ENCODE measurements at places on chromosomes 4 and X.

DNA sequence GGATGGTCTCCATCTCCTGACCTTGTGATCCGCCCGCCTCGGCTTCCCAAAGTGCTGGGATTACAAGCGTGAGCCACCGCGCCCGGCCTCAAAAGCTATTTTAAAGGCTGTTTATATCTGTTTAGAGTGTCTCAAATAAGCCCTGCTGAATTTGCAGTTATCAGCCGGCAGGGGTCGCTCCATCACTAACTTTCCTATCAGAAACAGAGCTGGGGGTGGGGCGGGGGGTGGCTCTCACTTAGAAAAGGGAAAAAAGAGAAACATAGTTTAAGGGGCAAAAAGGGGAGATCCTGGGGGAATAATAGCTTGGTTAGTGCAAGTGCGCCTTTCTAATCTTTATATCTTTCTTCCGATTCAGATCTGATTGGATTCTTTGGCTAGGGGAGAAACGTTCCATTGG lies 450.7 kb downstream of the UBE2NL start:
- no peak for DNase-seq

GRCh38 chrX:133923113-133923512 lies 62.3 kb downstream of the GPC3 start:
- DNase-seq, result peak; percentile 2

GRCh38 chr4:53752124-53752523 lies 160.8 kb upstream of the LNX1 start:
- DNase-seq, result no peak

DNA sequence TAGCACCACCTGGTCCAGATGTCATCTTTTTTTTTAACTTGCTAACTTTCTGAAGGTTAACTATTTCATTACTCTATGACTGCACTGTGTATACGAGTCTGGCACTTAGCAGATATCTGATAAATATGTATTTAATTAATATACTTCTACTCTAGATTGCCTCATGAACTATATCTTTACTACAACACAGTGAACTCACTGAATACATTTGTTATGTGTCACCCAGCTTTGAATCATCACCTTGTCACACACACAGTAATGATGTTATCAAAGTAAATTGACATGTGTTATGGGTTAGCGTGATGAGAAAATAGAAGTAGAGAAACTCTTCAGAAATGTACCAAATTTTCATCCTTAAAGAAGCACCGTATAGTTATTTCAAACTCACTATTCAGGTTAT lies 419.3 kb upstream of the ADGRL3 start:
- no peak for DNase-seq

GRCh38 chr4:169225812-169226211 lies 44.9 kb downstream of the SH3RF1 start:
- no peak for DNase-seq
